Mesenchymal stem cell (in vitro differentiated cells and primary cell): ENCODE measurements at places on chromosomes 3 and 15.

DNA sequence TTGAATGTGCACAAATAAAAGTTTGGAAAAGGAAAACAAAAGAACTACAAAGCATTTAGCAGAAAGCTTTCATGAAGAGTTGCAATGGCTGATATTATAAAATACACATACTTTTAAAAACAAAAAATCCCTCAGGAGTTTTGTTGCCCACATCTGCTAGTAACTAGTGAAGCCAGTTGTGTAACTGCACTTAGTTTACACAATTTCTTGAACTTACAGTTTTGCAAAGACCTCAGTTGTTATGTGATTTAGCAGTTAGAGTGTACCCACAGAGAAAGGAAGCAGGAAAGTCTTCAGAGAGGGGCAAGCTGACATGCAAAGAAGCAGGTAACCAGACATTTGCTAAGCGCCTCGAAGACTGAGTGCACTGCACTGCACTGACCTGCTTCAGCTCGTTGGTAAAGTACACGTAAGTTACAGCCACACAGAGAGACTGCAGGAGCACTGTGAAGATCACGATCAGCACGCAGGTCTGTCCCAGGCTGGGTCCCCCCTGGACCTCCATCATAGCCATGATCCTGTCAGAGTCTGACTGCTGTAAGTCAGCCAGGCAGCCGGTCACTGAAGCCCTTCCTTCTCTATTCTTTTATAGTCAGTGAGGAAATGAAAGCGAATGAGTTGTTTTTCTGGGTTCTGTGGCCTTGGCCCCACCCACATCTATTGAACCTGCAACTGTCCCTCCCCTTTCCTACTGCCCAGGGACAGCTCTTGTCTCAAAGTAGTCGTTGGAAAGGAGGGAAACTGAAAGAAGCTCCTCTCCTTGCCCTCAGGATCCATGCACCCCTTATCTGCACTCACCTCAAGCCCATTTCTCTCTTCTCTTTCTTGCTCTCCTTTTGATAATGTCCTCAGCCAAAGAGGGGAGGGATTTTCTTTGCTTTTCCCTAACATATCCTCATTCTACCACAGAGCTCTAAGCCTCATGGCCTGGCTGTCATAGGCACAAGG is at the start of gene TNFSF10:
TSS of gene TNFSF10 (minus strand) at position 560 of the 948 bp plus-strand sequence. CDS start at position 514, 46 bp downstream.
- DNase-seq = peak; percentile 15

- DNase-seq = peak; percentile 24
These were observed 28.9 kb downstream of the CFAP91 start for GRCh38 chr3:119731560-119732343.

DNA sequence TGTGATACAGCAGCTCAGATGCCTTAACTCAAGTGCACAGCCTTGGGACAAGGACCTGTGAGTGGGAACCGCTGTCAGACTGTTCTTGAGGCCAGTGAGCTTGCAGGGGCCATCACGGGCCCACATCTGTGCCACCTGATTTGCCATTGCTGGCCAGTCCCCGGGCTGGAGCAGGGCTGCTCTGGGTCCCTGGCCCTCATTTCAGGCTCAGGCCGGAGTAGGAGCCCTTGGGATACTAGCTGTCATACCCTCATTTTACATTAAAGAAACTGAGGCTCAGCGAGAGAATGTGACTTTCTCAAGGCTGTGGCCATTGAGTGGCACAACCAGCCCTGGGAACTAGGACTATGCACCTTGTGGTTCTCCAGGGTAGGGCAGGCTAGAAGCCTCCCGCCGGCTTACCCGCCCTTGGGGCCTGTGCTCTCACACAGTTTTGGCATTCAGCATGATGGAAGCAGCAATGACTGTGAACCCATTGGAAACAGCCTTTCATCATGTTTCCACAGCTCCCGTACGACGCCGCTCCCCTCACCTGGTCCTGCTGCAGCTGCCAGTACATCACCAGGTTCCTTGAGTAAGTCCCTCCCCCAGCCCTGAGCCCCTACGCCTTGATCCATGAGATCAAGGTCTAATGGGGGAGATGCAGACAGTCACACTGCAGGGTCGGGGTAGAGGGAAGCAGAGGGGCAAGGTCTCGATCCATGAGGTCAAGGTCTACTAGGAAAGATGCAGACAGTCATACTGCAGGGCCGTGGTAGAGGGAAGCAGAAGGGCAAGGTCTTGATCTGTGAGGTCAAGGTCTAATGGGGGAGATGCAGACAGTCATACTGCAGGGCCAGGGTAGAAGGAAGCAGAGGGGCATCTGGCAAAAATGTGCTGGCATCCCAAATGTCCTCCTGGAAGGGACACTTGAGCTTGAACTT is 42.2 kb downstream of the GOLGA6L10 start:
- no peak for DNase-seq

DNA sequence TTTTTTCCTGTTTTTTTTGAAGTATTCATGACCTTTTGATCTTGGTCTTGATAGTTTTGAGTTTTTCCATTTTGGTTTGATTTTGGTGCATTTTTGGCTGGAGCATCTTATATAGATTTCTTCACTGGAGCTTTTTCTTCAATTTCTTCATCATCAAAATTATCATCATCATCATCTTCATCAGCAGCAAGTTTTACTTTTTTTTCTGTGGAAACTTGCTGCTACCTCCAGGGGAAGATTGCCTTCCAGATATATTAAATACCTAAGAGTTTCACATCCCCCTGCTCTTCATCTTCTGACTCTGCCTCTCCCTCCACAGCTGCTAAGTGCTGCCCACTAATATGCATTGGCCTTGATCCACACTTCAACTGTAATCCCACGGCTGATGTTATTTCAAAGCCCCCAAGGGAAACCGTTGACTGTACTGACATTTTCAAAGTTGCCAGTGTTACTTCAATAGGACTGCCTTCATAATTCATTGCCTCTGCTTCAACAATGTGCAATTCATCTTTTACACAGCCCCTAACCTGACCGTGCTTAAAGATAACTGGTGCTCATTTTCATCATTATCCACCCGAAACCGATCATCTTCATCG is 151.7 kb downstream of the NR1D2 start:
- no peak for DNase-seq

- peak; percentile 90 for DNase-seq
These were observed 121.4 kb upstream of the PHLDB2 start for GRCh38 chr3:111737706-111738086.

GRCh38 chr3:111035902-111036301 is 35.7 kb upstream of the NECTIN3 start:
- DNase-seq = no peak

DNA sequence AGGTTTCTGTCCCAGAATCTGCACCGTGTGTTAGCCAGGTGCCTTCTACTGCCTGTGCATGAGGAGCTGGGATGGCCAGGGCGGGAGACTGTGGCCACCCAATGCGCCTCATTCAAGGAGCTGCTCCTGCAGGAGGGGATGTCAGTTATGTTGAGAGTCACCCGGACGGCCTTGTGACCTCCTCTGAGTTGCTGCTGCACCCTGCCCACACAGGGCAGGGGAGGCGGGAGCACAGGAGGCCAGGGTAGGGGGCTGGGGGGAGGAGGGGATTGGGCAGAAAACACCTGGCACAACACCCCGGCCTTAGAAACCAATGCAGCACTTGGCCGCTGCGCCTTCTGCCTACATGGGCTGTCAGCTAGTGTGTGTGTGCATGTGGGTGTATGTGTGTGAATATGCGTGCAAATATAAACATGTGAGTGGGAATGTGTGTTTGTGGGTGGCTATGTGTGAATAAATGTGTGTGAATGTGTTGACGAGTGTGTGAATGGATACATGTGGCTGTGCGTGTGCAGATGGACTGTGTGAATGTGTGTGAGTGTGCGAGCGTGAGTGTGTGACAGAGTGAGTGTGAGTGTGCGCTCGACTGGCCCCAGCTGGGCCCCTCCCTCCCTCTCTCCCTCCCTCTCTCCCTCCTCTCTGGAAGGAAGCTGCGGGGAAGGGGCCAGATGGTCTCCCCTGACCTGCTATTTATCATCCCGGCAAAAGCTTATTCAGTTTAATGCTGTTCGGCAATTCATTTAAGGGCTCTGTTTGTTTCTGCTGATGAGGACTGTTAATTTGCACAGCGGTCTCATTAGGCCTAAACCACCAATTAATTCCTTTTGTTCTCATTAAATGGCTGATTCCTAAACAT is 106.9 kb downstream of the TLE3 start:
- no peak for DNase-seq

- no peak for DNase-seq
These were observed 521.5 kb downstream of the RSL24D1 start for GRCh38 chr15:54675241-54675640.

DNA sequence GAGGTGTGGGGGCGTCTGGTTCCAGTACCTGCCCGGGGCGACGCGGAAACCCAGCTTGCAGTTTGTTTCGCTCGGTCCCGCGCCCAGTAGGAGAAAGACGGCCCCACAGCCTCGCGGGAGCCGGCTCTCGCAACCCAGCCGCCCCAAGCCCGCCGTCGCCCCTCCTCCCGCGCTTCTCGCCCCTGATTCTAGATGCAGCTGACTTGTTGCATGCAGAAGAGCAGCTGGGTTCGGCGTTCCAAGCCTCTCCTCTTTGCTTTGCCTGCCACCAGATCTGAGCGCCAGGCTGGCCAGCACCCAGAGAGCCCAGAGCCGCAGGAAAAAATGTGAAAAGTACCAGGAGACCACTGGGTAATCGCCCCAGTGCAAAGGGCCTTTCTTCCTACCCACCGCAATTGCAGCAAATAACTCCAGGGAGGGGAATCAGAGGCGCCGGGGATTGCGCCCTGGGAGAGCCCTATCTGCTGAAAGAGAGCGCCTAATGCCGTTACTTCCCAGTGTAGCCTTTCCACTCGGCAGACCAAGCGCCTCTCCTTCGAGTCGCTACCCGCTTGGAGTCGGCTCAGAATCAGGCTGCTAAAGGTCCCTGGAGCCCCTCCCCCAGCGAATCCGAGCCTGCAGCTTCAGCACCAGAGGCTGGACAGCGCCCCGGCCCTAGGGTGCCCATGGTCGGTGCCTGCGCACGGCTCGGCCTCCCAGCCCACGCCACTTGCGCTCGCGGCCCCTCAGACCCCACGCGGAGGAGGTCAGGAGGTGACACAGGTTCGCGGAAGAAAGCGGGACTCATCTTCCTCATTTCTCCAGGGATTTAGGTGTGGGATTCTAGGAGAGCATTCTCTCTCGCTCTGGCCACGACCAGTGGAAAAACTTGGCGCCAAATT is 15.7 kb upstream of the AEN start:
- DNase-seq = peak; percentile 54

DNA sequence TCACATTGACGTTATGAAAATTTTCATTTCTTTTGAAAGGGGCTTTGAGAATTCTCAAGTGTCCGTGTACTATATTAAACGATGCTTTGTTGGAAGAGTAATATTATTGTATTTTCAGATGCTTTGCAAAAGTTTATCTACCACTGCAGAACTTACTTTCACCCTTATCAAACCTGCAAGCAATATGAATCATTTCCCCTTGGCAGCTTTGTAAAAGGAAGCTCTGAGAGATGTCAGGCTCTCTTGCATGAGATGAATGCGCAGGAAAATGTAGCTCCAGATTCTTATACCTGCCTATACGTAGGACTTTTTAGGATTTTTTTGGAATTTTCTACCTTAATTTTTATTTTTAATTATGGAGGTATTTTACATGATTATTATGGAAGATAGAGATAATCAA is 34.5 kb downstream of the GPD1L start:
- DNase-seq = no peak

- no peak for DNase-seq
These were observed 198.3 kb downstream of the OTOL1 start for GRCh38 chr3:161694682-161695564.

DNA sequence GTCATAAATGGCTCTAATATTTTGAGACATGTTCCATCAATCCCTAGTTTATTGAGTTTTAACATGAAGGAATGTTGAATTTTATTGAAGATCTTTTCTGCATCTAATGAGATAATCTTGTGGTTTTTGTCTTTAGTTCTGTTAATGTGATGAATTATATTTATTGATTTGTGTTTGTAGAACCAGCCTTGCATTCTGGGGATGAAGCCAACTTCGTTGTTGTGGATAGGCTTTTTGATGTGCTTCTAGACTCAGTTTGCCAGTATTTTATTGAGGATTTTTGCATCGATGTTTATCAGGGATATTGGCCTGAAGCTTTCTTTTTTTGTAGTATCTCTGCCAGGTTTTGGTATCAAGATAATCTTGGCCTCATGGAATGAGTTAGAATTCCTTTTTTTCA is 72.0 kb upstream of the CD96 start:
- DNase-seq = no peak

DNA sequence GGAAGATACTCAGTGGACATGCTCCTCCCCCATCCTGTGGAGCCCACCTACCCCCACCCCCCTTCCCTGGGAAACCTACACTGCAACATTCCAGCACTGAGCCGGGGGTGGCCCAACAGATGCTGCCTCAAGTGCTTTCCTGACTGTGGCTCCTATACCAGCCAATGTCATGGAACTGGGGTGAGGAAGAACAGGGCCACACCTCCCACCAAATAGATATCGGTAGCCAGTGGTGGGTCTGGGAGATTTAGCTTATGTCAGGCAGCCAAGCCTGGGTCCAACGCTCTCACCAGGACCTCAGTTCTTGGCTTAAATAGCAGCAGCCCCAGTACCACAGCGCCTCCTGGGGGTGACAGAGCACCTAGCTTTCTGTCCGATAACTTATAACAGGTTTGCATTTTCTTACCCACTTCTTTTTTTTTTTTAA is 30.3 kb downstream of the CDC25A start:
- DNase-seq = peak; percentile 72

DNA sequence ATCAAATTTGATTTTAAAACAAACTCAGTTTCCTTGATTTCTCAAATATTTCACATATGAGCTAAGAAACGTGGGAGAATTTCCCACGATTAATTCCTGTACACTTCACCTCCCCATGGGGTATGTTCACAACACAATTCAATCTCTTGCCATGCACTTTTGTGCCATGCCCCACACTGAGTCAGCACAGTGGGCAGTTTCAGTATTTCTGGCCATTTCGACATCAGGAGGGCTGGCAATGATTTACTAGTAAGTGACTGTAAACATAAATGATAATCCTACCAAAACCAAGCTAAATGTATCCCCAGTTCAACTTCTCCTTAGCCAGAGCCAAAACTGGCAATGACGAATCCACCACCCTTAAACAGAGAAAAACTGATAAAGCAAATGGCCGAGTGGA is 293.6 kb downstream of the FGF12 start:
- DNase-seq = no peak

DNA sequence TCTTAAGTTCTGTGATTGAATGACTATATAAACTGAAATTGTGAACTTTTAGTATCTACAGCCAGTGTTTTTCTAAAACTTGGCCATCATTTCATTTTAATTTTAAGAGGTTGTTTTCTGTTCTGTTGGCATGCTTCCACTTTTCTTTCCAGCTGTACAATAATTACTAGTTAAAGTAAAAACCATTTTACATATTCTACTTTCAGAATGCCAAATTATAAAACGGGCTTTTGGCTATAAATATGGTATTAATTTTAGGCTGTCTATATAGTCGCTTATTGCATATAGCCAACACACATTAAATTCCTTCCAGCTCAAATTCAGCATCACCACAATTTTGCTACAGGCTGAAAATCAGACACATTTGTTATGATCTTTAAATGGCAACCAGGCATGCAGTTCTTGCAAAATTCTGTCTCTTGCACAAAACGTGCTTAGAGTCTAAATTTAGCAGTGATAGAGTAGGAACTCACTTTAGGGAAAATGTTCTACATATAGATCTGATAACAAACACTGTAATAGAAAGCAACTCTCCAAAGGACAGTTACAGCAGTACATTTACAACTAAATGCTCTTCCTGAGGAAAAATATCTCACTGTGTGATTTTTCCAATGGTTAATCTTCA is 81.1 kb downstream of the BTD start:
- DNase-seq = peak; percentile 85

- no peak for DNase-seq
These were observed 64.7 kb upstream of the GATA2 start for GRCh38 chr3:128557531-128558280.
